ENCODE measurements at places on chromosomes 3 and 15.

GRCh38 chr3:167859610-167860009 lies 124.1 kb downstream of the SERPINI1 start:
- no peak for DNase-seq

DNA sequence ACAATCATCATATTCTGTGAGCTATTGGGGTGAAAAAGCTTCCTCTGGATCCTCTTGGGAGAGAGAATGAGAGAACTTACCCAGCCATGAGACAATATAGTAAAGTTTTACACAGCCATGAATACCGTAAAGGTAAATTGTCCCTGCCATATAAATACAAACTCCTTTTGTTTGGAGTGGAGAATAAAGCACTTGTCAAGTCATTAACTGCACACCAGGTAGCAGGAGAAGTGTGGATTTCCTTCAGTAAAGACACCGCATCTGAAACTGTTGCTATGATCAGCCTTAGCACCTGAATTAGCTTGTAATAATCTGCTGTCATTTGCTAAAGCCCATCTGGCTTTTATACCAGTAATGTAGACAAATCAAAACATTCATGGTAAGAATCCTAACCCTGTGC lies 336.6 kb upstream of the SLCO3A1 start:
- DNase-seq, result no peak

- no peak for DNase-seq
Observed at GRCh38 chr15:64581408-64581761, 121.0 kb downstream of the ZNF609 start.

DNA sequence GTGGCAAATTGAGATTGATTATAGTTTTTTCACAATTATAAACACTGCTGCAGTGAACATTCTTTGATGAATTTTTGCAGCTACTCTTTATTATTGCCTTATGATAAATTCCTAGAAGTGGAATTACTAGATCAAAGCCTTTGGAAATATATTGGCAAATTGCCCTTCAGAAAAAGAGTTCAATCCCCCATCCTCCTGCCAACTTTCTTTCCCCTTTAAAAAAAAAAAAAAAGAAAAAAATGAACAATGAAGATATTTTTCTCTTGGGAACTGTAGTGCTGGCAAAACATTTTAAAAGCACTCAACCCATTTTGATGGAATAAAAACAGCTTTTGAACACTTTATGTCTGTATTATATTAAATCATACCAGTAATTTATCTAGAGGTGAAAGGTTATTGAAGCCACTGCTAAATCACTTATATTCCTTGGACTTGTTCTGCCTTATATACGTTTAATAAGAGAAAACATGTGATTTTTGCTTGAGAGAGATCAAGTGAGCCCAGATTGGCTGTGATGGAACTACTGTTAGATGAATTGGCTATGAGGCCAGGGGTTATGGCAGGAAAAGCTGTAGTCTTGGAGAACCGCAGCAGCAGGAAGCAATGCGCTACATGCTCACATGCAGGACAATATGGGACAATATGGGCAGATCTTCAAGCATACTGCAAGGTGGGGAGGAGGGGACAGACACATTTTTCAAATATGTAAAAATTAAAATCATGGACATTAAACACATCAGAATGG lies 212.8 kb upstream of the C2CD4B start:
- DNase-seq, result no peak

GRCh38 chr15:82750831-82751180 lies 41.1 kb upstream of the AP3B2 start:
- DNase-seq, result no peak

GRCh38 chr15:63509056-63509954 lies 4.9 kb downstream of the USP3 start:
- DNase-seq, result no peak

DNA sequence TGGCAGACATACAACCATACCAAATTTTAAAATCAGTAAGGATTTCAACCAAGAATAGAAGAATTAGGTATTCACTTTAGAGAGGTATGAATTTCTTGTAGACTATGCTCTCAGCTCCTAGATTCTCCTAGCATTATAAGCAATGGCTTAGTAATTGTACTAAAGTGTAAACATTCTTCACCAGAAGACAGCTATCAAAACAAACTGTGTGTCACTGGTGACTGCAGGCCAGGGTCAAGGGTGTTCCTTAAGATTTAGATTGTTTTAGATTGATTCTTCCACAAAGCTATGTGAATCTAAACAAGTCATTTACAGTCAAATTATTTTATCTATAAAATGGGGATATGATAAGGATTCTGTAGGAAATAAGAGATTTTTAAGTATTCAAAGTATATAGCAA lies 23.1 kb upstream of the GP5 start:
- DNase-seq, result no peak

- no peak for DNase-seq
Observed at GRCh38 chr3:124619887-124620599, 110.2 kb upstream of the UMPS start.

GRCh38 chr3:20878691-20879090 lies 692.7 kb upstream of the SGO1 start:
- no peak for DNase-seq

- DNase-seq, result no peak
Observed at GRCh38 chr3:49341996-49342395, 2.1 kb upstream of the USP4 start.

- DNase-seq, result no peak
Observed at GRCh38 chr3:8253201-8253600, 248.4 kb upstream of the LMCD1 start.

DNA sequence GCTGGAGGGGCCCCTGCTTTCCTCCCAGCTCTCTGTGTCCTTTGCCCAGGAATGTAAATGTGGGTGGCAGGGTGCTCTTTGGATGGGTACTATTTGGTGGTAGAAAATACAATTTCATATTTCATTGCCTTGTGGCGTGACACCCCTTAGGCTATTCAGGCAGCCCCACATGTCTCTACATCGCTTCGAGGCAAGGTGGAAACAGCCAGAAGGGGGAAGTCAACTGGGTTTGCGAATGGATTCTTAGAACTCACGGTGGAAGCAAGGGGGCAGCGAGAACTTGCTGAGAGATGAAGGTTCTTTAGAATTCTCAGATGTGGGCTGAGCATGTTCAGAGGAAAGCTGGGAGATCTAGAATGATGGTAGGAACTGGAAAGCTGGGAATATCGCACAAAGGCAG lies 25.3 kb downstream of the PLA2G4D start:
- DNase-seq, result no peak

DNA sequence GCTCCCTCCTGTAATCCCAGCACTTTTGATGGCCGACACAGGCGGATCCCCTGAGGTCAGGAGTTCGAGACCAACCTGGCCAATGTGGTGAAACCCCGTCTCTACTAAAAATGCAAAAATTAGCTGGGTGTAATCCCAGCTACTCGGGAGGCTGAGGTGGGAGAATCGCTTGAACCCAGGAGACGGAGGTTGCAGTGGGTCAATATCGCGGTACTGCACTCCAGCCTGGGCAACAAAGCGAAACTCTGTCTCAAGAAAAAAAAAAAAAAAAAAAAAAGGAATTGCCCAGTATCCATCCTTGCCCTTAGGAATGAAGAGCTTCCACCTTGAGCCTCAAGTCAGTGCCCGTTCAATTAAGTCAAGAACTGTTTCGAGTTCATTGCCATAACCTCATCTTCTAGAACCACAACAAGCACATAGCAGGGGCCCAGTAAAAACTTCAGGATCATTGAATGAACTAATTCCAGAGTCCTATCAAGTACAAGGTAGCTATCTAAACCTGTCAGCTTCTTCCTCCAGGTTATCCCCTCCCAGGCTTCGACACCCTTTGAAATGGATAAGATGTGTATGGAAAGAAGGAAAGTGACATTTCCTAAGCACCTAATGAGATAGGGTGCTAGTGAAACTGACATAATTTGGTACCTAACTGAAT lies 826 bp downstream of the DBR1 start:
- DNase-seq, result no peak

- DNase-seq, result no peak
Observed at GRCh38 chr3:192514754-192515663, 212.3 kb downstream of the FGF12 start.

DNA sequence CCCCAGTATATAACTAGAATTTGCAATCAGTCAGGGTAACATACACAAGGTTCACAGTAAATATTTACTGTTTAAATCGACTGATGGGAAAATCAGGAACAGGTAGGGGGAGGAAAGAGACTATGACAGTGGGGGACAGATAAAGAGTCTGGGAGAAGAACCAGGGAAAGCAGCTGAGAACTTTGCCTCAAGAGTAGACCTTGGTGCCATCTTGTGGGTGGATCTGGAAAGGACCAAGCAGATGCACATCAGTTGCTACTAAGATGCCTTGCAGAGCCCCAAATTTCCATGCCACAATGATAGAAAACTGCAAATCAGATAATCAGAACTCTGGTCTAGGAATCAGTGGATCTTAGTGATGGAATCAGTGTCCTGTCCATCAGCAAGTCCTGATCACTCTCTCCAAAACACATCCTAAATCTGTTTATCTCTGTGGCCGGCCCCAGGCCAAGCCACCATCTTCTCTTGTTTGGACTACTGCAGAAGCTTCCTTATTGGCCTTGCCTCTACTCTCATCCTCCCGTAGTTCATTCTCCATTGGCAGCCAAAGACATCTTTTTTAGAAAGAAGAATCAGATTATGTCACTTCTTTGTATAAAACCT lies 62.7 kb downstream of the PDE8A start:
- DNase-seq, result peak; percentile 18

GRCh38 chr15:34001536-34001935 lies 33.2 kb downstream of the CHRM5 start:
- DNase-seq, result no peak
